ENCODE measurements at places on chromosomes 5 and 9. TPM values are rescaled to one million over a fixed set of nuclear protein-coding genes. Genes with fewer than 3 reads are reported as not detected.

PCSK1 gene
- polyA plus RNA-seq, result 0.22 TPM

IFNB1 gene
- polyA plus RNA-seq, result not detected

PROB1 gene
- polyA plus RNA-seq, result 3.2 TPM

FOXD4L6 gene
- 0.11 TPM for polyA plus RNA-seq

ADAMTS12 gene
- 14.6 TPM for polyA plus RNA-seq

PCDHGA8 gene
- polyA plus RNA-seq, result 0.52 TPM

SPATA31E1 gene
- not detected for polyA plus RNA-seq

SPIN1 gene
- polyA plus RNA-seq, result 181 TPM

TSC1 gene
- polyA plus RNA-seq, result 29.5 TPM

ROPN1L gene
- 1.1 TPM for polyA plus RNA-seq

ENG gene
- polyA plus RNA-seq, result 76.7 TPM

MARCOL gene
- polyA plus RNA-seq, result not detected

TUSC1 gene
- polyA plus RNA-seq, result 18.1 TPM

PLAC8L1 gene
- 0.38 TPM for polyA plus RNA-seq

CAMK2A gene
- 4.3 TPM for polyA plus RNA-seq

LCN15 gene
- 0.09 TPM for polyA plus RNA-seq

BAAT gene
- 0.29 TPM for polyA plus RNA-seq

WDR38 gene
- polyA plus RNA-seq, result 0.28 TPM

GALNT12 gene
- 11.2 TPM for polyA plus RNA-seq

SVEP1 gene
- polyA plus RNA-seq, result 7.0 TPM

ABO gene
- polyA plus RNA-seq, result 32.8 TPM

SLC6A18 gene
- 1.2 TPM for polyA plus RNA-seq

PCDHA1 gene
- 0.07 TPM for polyA plus RNA-seq

RALGPS1 gene
- 20.5 TPM for polyA plus RNA-seq

TPPP gene
- 4.1 TPM for polyA plus RNA-seq

TAF1L gene
- 0.08 TPM for polyA plus RNA-seq

LHX3 gene
- not detected for polyA plus RNA-seq

PURA gene
- polyA plus RNA-seq, result 13.7 TPM

WNT8A gene
- polyA plus RNA-seq, result 0.31 TPM

NR2F1 gene
- polyA plus RNA-seq, result 334 TPM

DCAF12 gene
- 60.8 TPM for polyA plus RNA-seq

PRRC1 gene
- 88.1 TPM for polyA plus RNA-seq

Measured in left renal cortex interstitium (tissue), 4 donors.